Esophagus (tissue), 2 donors: ENCODE measurements at places on chromosomes 6 and 20. TPM values are rescaled to one million over a fixed set of nuclear protein-coding genes. Genes with fewer than 3 reads are reported as not detected.

The SOBP gene
- 0.59 TPM for polyA plus RNA-seq

The IL17F gene
- polyA plus RNA-seq = 0.16 TPM

The MLN gene
- polyA plus RNA-seq = not detected

The FNDC1 gene
- 0.02 TPM for polyA plus RNA-seq

The PKIB gene
- polyA plus RNA-seq = 4.2 TPM

The PNRC1 gene
- polyA plus RNA-seq = 30.3 TPM

The ANGPT4 gene
- polyA plus RNA-seq = 0.11 TPM
